ENCODE measurements at places on chromosomes 5 and 9. TPM values are rescaled to one million over a fixed set of nuclear protein-coding genes. Genes with fewer than 3 reads are reported as not detected.

DNA sequence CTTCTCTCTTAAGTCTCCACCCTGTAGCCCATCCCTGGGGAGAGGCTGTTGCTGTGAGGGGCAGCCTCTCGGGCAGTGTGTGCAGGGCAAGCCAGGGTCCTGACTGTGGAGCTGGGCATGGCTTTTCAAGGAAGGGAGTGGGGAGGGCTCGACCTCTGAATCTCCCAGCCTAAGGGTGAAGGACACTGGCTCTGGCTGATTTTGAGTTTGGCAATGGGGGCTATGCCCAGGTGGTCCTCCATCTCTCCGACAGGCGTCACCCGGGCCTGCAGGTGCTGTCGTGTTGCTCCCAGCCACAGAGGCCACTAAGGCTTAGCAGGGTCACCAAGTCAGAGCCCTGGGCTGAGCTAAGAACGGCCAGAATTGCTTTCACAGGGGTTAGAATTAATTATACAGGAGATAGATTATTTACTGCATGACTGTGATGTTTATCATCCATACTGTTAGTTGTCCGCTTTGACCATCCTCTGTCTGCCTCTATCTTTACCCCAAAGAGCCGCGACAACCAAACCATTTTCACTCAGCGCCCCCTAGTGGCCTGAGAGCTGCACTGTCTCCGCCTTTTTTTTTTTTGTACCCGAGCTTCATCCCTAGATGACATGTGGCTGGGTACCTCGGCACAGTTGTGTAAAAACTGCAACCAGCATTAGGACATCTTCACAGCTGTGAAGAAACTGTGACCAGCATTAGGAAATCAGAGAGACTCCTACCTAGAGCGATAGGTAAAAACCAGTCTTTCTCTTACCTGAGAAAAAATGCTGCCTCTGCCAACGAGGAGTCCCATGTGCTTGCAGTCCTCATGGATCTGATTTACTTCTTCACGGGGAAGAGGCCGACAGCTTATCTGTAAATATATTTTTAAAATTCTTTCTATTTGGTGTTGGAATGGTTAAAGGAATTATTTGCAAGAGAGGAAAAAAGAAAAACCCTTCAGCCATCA lies 44.5 kb downstream of the AGXT2 start:
- peak; percentile 1 for DNase-seq

DNA sequence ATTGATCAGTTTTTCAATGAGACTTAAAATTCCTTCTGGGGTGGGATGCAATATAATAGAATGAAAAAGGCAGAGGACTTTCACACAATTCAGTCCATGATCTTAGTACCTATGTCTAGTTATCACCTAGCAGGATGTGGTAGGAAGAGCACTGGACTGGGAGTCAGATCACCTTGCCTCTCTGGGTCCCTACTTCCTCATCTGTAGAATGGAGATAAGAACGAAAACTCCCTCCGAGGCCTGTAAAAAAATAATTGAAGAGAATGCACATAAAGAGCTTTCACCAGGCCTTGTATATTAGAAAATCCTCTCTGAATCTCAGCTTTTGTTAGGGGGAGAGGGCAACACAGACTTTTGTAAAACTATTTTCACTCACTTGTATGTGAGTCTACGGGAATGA lies 681 bp upstream of the TMEFF1 start:
- DNase-seq = no peak

Gene MCIDAS
- not detected for polyA plus RNA-seq

Gene ROPN1L
- polyA plus RNA-seq = 9.3 TPM

DNA sequence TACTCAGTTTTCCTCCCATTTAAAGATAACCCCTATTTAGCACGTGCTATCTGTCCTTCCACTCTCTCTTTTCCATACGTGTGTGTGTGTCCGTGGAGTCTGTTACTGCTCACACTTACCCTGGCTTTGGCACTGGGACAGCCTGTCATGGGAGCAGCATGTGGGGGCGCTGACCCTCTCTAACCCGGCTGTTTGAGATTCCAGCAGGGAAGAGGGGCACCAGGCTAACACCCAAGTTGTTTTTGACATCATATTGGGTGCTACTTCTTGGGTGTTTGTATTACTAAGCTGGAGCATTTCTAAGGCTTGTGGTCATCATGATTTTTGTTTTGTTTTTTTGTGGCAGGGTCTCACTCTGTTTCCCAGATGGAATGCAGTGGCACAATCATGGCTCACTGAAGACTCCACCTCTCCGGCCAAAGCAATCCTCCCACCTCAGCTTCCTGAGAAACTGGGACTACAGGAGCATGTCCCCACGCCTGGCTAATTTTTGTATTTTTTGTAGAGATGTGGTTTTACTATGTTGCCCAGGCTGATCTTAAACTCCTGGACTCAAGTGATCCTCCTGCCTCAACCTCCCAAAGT lies 56.9 kb upstream of the SIMC1 start:
- DNase-seq = no peak

DNA sequence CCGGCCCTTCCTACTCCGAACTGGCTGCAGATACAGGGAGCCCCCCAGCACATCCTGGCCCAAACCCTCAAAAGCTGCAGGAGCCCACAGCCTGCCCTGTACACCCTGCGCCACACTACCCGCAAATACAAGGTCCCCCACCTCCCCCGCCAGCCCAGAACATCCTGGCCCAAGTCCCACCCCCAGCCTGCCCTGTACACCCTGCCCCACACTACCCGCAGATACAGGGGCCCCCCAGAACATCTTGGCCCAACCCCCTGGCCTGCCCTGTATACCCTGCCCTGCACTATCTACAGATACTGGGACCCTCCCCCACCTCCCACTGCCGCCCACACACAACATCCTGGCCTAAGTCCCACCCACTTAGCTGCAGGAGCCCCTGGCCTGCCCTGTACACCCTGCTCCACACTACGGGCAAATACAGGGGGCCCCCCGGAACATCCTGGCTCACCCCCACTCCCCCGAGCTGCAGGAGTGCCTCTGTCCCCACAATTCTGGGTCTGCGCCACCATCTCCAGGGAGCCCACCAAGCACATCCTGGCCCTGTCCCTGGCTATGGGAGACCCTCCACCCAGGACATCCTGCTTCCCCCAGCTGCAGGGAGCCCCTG lies 8.3 kb downstream of the LPCAT1 start:
- DNase-seq = no peak

- DNase-seq = no peak
Measured at GRCh38 chr9:128214571-128215490, 11.7 kb downstream of the DNM1 start.

DNA sequence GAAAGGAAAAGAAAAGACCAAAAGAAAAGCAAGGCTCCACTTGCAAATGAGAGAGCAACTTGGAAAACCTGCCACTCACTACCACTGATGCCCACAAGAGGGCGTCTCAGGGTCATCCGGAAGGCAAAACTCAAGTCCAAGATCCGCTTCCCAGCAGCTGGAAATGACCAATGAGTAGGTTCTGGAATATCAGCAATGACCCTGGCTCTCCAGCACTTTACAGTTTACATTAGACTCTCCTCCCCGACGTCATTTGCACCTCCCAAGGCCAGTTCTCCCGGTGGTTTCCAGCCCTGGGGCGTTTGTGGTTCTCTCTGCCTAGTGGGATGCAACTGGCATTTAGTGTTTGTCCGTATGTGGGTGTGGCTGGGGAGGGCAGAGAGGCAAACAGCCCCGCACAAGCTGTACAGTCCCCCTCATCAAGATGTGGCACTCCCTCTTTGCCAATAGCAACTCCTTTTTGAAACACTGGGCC lies 193.8 kb upstream of the ZNF618 start:
- no peak for DNase-seq

- DNase-seq = no peak
Measured at GRCh38 chr9:121650217-121651007, 1.0 kb upstream of the DAB2IP start.

DNA sequence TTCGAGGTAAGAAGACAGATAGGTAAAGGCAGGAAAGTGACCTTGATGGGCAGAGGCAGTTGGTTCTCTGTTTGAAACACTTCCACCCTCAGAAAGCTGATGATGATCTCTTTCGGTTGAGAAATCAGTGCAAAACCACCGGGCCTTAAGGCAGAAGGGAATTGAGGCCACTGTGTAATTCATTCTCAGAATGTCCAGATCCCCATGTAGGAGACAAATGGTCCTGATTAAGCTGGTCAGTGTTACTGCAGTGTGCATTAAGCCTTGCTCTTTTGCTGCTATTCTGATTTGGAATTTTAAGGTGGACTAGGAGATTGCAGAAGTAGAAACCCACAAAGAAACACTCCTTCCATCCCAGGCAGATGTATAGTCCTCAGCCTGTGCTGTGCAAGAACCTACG lies 255.2 kb downstream of the ARHGAP26 start:
- no peak for DNase-seq

DNA sequence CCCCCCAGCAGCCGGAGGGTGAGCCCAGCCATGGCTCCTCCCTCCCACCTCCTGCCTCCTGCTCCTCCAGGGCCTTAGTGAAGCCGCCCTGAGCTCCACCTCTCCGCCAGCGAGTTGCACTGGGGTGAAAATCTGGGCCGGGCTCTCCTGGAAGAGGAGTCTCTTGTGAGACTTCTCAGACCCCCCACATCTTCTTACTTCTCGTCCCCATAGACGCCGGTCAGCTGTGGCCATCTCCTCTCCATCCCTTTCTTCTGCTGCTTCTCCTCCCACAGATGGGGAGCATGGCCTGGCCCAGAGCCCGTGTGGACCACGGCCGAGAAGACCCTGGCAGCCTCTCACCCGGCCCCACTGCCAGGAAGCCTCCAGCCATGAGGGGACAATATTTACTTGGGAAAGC lies 17.3 kb downstream of the OLFM1 start:
- DNase-seq = no peak

Gene PCDHB11
- not detected for polyA plus RNA-seq

Gene AGXT2
- not detected for polyA plus RNA-seq

- no peak for DNase-seq
Measured at GRCh38 chr5:177366528-177367322, 9.0 kb downstream of the RGS14 start.

GRCh38 chr5:172380987-172381643 lies 73.2 kb downstream of the SH3PXD2B start:
- no peak for DNase-seq

DNA sequence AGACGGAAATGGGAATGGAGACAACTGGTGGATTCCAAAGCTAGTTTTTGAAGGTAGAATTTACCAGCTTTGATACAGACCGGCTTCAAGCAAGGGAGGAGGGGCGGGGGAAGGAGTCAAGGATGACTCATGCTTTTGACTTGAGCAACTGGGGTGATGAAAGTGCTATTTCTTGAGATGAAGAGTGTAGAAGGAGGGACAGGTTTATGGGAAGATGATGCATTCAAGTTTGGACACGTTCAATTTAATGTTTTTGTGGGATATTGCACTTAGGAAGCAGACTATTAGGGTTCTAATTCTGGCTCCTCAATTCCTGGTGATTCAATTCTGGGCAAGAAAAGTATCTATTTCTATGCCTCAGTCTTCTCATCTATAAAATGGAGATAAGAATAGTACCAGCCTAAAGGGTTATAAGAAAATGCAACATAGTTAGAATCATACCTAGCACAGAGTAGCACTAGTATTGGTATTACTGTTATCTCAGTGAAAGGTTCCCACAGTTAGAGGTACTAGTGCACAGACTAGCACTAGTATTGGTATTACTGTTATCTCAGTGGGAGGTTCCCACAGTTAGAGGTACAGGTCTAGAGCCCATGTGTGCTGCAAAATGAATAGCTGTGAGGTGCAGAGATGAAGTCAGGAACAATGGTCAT lies 4.6 kb downstream of the NIPAL4 start:
- peak; percentile 80 for DNase-seq

Gene UHRF2
- polyA plus RNA-seq = 20.1 TPM

GRCh38 chr5:139488260-139488659 lies 5.7 kb upstream of the STING1 start:
- DNase-seq = peak; percentile 27

DNA sequence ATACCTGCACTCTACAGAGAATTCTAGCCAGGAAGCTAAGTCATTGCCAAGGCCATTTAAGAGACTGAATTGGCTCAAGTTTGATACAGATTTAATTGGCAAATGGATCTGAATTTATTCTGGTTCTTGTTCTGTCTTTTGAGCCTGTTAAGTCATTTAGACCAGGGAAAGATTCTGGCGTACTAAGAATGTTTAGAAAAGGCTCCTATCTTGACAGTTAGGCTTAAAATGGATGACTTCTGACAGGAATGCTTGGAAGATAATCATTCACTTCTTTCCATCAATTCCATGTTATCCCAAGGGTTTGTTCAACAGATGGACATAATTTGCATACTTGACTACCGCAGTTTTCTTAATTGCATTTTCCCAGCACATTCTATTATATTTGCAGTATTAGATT lies 376.6 kb downstream of the PTPRD start:
- no peak for DNase-seq

DNA sequence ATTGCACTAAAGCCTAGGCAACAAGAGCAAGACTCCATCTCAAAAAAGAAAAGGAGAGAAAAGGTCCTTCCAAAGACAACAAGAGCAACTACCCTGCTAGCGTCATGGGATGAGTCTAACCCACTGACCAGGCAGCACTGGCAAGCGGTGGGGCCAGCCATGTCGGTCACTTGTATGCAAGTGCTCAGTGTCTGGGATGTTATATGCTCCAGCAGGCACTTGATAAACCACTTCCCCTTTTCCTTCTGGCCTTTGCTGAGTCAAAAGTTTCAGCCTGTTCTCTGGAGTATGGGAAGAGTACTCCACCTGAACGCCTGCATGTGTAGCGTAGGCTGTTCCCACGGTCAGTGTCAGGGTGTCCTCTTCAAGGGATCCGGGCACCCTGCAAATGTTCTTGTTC lies 9.2 kb upstream of the MXD3 start:
- no peak for DNase-seq

GRCh38 chr5:95780597-95780996 lies 41.9 kb downstream of the GLRX start:
- no peak for DNase-seq

- DNase-seq = no peak
Measured at GRCh38 chr5:118468085-118468484, 520.3 kb downstream of the DTWD2 start.

- DNase-seq = no peak
Measured at GRCh38 chr5:9545992-9546851, at the start of gene SEMA5A. Gene SEMA5A, minus strand, starts transcription at chr5:9546075. Its CDS starts 166,129 bp downstream, at chr5:9379946.

DNA sequence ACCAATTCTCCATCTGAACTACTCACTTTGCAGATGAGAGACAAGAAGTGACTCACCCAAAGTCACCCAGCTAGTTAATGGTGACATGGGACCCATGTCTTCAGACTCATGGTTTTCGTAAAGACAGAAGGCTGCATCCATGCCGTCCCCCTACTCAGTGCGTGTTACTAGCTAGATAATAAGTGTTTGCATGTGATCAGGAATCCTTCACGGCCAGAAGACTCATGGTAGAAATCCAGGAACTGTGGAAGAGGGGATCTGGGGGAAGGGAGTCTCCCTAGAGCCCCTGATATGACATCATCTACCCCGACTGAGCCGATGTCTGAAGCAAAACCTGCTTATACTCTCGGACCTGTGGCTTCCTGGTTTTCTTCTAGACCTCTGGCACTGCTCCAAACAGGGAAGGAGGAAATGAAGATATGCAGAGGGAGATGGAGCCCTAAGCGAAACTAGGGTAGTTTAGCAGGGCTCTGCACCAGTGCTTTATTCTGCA lies 3.3 kb downstream of the RNF183 start:
- no peak for DNase-seq
